ENCODE measurements at places on chromosomes 4 and X.

DNA sequence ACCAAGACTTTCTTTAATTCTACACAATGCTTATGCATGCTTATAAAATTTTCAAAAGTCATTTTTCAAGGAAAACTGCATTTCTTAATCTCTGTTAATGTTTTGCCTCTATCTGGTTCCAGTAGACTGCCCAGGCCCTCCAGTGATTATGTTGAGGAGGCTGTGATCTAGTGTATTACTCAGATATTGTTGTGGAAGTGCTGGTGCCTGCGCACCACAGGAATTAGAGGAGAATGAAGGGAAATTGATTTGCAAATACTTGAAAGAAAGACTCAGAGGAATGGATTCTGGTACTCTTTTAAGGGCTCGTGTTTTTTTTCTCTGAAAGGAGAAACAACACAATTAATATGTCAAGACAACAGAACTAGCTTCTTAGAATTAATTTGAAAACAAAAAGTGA, 1015.1 kb downstream of the RPA4 start:
- no peak for DNase-seq

- DNase-seq, result no peak
These were observed 44.3 kb upstream of the HCCS start for GRCh38 chrX:11066812-11067211.

GRCh38 chr4:74475946-74476345, 31.0 kb downstream of the AREG start:
- no peak for DNase-seq

DNA sequence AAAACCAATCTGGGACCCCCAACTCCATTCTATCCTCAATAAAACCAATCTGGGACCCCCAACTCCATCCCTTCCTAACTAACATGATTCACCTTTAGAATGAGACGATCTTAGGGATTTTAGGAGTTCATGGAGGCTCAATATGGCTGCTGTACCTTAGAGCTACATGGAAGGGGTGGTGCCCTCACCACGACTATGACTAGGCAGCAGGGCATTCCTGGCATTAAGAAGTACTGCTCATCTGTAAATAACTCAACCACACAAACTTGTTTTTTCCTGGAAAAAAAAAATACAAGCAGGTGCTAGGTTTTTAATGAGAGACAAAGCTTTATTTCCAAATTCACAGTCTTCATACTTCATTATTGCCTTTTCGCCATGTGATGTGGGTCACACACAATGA, 346.5 kb upstream of the FAT1 start:
- no peak for DNase-seq

- no peak for DNase-seq
These were observed 2.3 kb upstream of the BTC start for GRCh38 chr4:74796631-74797030.

- DNase-seq, result no peak
These were observed 49.5 kb upstream of the HELT start for GRCh38 chr4:184968784-184969201.

DNA sequence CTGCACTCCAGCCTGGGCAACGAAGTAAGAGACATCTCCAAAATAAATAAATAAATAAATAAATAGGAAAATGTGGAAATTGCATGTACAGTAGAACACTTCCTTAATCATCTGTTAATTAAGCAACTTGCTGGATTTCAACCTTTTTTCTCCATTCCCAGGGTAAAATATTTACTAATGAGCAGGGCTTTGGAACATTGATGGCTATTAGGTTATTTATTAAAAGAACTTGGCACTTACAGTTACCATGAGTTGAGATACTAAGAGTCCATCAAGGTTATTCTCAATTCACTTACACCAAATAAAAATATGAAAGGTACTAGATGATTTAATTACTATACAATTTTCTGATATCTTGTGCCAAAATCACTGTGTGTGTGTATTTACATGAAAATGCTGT, 607.1 kb downstream of the PCDH18 start:
- no peak for DNase-seq

- no peak for DNase-seq
These were observed 1.5 kb downstream of the P2RY8 start for GRCh38 chrX:1535241-1536041.

GRCh38 chrX:153600032-153600373, 1.1 kb upstream of the CCNQ start:
- DNase-seq, result no peak

- no peak for DNase-seq
These were observed 17.4 kb downstream of the ARHGAP24 start for GRCh38 chr4:85492336-85492735.

Data from NCI-H524 (cell line).